ENCODE measurements at places on chromosomes 3 and 15.

- DNase-seq: no peak
These were observed 27.0 kb downstream of the TM2D3 start for GRCh38 chr15:101625184-101625583.

DNA sequence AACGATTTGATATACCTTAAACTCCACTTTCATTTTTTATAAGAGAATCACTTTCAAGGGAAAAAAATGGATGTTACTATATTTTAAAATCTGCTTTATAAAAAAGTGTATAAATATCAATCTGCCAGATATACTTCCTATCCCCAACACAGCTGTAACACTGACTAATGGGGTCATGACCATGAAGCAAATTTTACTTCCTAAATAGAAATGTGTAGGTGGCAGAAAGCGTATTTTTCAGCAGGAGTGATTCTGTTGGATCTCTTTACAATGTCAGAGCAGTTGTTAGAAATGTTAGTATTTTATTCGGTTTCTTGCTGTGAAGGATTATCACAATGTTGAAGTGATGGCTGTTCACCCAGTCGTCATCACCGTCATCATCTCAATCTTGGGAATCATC is 5.5 kb upstream of the C15orf40 start:
- no peak for DNase-seq

- DNase-seq: peak; percentile 82
These were observed 14.6 kb downstream of the XIRP1 start for GRCh38 chr3:39177708-39178332.

- no peak for DNase-seq
These were observed 60.5 kb upstream of the TFRC start for GRCh38 chr3:196142202-196142956.

DNA sequence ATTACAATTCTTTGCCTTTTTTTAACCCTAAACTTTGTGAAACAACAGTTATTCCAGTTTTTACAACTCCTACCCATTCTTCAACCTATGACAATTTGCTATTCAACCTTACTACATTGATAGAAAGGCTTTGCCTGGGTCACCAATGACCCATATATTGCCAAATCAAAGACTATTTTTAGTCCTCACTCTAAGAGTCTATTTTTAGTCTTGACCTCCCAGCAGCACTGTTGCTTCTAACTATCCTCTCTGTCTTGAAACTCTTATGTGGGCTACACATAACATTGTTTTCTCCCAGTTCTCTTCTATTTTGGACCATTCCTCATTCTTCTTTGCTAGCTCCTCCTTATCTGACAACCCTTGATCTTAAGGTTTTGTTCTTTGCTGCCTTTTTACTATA is 71.4 kb downstream of the C3orf80 start:
- no peak for DNase-seq

DNA sequence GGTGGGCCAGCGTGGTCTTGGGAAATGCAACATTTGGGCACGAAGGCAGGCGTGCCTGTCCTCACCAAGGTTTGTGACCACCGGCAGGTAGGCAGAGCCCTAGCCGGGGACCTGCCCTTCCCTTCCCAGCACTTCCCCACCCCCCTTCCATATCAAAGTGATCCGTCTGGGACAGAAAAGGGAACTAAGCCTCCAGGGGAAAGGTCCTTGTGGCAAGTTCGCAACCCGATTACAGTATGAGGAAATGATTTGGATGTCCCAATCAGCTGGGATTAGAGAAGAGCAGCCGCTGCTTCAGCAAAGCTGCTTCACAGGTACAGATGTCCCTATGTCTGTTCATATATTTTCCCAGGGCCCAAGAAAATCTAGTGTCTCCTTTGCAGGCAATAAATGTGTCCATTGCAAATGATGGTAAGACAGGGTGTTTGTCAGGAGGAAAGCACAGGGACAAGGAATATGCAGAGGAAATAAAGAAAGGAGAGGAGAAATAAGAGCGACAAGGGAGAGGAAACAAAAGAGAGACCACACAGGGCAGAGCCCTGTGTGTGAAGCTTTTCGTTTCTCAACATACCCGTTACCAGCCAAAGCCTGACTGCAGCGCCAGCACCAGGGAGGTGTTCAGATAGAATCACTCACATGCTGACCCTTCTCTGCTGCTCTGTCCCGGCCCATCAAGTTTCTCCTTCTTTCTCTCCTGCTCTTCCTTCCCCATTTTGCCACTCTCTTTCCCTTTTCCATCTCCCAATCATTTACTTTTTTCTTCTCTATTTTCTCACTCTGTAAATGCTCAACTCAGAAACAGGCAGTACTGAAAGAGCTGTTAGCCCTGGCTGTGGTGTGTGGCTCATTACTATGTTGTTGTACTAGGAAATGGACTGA is 17.4 kb upstream of the SECISBP2L start:
- DNase-seq: no peak

GRCh38 chr15:75112848-75113492 is 88.7 kb upstream of the C15orf39 start:
- no peak for DNase-seq

DNA sequence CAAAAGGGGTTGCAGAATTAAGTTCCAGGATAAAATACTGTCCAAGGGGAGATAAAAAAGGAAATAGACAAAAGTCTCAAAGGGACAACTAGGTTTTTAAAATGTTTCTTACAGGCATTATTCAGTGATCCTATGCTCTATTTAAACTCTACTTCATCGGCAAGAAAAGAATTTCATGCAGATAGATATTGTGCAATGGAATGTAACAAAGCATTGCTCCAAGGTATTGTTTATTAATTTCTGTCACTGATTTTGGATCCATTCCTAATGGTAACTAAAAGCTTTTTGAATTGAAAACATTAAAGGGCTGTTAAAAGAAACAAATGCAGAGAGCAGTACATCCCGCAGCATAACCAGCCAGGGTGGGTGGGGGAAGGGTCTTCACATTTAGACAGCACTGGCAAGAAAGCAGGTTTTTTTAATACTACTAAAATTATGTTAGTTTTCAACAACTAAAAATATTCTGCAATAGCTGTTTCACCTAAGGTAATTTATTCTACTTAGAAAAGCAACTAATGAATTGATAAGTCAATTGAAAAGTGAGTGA is 82.9 kb downstream of the THBS1 start:
- no peak for DNase-seq

DNA sequence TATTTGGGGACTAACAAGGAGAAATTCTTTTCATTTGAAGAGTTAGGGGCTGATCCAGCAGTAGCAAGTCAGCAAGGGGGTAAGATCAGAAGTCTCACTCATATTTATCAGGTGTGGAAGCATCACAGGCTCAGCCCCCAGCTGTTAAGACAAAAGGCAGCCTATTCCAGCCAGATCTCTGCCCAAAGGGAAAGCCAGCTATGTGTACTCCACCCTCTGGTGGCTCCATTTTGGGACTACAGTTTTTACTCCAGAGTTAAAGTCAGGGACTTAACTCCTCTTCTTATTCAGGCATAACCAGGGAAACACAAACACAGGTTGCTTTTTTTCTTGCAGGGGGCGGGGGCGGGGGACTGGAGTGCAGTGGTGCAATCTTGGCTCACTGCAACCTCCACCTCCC is 19.2 kb downstream of the UBP1 start:
- DNase-seq: no peak

DNA sequence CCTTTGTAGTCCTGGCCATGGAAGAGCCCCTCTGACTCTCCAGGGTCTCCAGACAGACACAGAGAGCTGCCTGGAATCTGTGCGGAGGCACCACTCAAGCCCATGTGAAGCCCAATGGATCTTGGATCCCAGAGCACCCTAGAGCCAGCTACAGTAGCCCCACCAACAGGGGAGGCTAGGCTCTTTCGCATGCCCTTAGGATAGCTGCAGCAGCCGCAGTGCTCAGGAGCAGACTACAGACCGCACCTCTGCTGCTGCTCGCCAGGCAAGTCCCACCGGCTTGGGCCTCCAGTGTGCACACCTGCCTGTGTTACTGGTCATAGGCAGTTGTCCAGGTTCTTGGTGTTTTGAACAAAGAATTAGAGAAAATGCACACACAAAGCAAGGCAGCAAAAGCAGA is 131.6 kb downstream of the SPATA16 start:
- no peak for DNase-seq

- DNase-seq: no peak
These were observed 75.9 kb downstream of the VGLL4 start for GRCh38 chr3:11567516-11568467.

DNA sequence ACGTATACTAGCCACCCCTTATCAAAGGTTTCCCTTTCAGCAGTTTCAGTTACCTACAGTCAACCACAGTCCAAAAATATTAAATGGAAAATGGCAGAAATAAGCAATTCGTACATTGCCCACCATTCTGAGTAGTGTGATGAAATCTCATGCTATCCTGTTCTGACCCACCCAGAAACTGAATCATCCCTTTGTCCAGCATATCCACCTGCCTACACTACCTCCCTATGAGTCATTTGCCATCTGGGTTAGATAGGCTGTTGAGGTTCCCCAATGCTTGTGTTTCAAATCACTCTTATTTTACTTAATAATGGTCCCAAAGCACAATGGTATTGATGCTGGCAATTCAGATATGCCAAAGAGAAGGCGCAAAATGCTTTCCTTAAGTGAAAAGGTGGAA is 15.3 kb upstream of the PHC3 start:
- DNase-seq: no peak

DNA sequence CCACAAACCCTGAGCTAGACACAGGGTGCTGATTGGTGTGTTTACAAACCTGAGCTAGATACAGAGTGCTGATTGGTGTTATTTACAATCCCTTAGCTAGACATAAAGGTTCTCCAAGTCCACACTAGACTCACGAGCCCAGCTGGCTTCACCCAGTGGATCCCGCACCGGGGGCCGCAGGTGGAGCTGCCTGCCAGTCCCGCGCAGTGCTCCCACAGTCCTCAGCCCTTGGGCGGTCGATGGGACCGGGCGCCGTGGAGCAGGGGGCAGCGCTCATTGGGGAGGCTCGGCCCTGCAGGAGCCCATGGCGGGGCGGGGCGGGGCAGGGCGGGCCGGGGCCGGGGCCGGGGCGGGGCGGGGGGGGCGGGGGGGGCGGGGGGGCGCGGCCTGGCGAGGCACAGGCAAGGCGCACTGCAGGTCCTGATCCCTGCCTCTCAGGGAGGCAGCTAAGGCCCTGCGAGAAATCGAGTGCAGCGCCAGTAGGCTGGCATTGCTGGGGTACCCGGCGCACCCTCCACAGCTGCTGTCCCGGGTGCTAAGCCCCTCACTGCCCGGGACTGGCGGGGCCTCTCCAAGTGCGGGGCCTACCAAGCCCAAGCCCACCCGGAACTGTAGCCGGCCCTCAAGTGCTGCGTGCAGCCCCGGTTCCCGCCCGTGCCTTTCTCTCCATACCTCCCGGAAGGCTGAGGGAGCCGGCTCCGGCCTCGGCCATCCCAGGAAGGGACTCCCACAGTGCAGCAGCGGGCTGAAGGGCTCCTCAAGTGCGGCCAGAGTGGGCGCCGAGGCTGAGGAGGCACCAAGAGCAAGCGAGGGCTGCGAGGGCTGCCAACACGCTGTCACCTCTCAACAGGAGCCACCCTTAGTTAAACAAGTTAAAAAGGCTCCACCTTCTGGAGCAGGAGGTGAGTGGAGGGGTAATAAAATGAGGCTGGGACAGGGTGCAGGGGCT is 9.8 kb upstream of the TMEM40 start:
- no peak for DNase-seq

GRCh38 chr15:82014989-82015388 is 30.8 kb downstream of the MEX3B start:
- DNase-seq: no peak

- DNase-seq: peak; percentile 56
These were observed 673.2 kb upstream of the BCHE start for GRCh38 chr3:166510382-166510781.

- DNase-seq: no peak
These were observed 30.3 kb upstream of the PSMD6 start for GRCh38 chr3:64053581-64053980.

GRCh38 chr15:23073890-23074646 is 34.7 kb upstream of the TUBGCP5 start:
- peak; percentile 38 for DNase-seq

DNA sequence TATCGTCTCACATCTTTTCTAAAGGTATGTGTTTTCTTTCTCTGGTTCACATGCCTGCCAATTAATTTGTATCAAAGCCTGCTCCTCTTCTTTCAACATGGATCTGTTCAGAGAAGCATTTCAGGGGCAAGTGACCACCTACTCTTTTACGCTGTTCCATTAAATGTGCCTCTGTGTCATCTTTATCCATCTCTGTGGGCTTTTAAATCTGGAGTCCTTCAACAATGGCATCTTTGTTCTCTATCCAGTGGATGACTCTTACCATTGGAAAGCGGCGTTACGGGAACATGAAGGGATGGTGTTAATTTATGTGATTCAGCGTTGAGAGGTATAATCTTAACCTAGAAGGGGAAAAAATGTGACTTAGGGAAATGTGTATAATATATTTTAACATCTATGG is 92.7 kb upstream of the CFAP20DC start:
- no peak for DNase-seq

DNA sequence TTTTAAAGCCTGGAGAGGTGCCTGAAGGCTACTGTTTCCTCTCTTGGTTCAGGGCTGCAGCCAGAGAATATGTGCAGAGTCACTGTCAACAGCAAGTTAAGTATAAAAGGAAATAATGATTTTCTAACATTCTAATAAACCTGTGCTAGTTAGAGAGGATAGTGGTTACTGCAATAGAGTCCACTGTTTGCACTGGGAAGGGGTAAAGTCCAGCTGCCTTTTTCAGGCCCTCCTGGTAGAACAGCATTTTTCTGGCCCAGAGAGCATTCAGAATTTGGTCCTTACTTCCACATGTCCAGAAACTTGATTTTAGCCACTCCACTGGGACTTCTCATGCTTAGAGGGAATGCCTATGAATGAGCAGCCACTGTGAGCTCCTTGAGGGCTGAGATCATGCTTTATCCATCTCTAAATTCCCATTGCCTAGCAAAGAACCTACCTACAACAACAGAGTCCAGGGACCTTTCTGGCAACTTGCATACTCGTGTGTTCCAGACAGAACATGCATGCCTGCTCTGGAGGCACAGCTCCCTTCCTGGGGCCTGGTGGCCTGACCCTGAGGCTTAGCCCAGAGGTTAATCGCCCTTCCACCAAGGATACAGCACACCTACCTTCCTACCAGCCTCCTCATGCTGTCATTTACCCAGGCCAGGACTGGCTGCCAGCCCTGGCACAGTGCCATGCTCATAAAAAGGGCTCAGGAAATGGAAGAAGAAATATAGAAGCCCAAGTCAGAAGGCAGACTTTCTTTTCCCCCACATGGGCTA is 50.3 kb upstream of the ATP13A3 start:
- DNase-seq: peak; percentile 49

- no peak for DNase-seq
These were observed 22.9 kb downstream of the CLSTN2 start for GRCh38 chr3:139957844-139958243.

- DNase-seq: no peak
These were observed 73.5 kb downstream of the ATP10A start for GRCh38 chr15:25789616-25789999.

DNA sequence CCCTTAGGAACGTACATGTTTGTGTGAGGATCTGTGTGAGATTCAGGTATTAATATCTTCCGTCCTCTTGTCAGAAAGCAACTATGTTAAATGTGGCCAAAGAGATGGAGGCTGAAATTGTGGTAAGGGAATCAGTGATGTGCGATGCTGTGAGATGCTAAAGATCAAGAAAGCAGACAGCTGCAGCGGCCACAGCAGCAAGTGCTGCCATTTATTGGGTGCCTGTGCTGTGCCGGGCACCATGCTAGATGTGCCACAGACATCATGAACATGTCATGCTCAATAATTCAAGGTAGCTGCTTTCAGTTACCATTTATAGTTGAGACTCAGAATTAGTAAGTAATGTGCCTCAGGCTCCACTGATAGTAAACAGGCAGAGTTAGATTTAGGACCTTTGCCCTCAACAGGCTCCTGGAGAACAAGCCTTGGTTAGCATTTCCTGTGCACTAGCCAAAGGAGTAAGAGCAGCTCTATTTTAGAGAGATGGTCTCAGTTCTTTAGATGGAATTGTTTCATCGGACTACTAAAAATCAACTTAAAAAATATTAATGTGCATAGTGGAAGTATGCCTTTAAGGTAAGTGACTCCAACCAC is 24.9 kb downstream of the LARS2 start:
- DNase-seq: no peak
